ENCODE measurements at places on chromosomes 1 and 21. TPM values are rescaled to one million over a fixed set of nuclear protein-coding genes. Genes with fewer than 3 reads are reported as not detected.

Gene DYNLT5
- not detected for total RNA-seq

DNA sequence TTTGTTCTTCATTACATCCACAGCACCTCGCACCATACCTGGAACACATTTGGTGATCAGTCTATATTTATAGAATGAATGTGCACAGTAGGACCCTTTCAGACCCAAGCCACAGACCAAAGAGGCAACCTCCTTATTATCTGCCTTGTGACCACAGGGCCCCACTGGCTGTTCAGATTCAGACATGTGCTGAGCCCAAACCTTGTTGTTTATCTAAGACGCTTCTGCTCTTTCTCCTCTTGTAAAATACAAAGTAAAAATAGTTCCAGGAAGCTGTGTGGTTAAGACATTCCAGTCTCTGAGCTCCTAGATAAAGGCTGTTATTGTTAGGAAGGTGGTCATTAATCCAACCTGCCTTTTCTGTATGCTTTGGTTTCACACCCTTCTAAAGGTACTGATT is 3.6 kb upstream of the SCMH1 start:
- H3K36me3 ChIP-seq = no peaks in the 10 kb centered on the region
- no peak overlapping the region for H3K27ac ChIP-seq
- peaks cover 10% of the 10 kb centered on the region for H3K27me3 ChIP-seq
- no peak overlapping the region for H3K4me3 ChIP-seq
- peaks cover 25% of the 10 kb centered on the region for H3K4me1 ChIP-seq

DNA sequence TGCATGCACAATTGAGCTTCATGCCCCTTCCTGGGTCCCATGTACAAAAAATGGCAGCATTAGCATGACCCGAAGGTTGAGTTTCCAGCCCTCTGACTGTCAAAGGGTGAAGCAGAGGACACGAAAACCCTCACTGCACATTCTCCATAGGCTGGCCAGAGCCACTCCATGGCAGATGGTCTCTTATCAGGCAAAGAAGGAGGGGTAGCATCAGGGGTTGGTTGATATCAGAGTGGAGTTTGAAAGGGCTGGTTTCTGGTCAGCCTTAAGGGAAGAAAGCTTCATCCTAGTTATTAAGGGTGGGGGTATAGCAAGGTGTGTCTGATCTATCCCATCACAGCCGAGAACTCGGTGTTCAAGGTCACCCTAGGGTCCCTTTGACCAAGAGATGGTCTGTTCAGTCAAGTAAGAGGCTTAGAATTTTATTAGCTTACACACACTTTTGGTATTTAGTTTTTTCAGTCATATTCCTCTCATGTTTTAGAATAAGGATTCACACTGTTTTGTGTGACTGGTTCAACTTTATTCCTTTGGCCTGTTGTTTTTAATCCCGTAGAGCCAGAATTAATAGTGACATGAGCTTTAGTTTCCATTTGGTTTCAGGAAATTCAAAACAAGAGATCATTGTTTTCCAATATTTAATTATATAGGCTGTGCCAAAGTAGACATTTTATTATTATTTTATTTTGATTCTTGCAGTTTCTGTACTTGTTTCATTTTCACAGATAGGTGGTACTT is 199.9 kb upstream of the FMN2 start:
- DNase-seq = no peak
- peaks cover 13% of the 10 kb centered on the region for H3K27me3 ChIP-seq
- H3K4me3 ChIP-seq = no peak overlapping the region
- no peaks in the 10 kb centered on the region for H3K36me3 ChIP-seq
- H3K4me1 ChIP-seq = peaks cover 9% of the 10 kb centered on the region

DNA sequence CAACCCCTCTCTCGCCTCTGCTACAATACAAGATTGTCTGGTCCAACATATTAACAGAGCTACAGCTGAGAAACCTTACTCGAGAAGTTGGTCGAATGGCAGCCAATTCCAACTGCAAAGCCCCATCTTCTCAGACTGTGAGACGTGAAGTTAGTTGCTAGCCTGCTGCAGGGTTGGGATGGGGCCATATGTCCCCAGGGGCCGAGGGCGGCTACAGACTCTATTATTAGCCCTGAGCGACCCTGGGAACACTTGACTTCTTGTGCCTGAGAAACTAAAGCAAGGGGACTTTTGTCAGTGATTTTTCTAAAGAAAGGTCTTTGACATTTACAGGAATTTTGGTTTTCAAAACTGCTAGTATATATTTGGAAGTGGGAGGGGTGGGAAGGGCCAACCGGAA is 13.7 kb downstream of the NCF2 start:
- DNase-seq = no peak
- no peaks in the 10 kb centered on the region for H3K27me3 ChIP-seq
- H3K4me1 ChIP-seq = peaks cover 20% of the 10 kb centered on the region
- peaks cover 1% of the 10 kb centered on the region for H3K36me3 ChIP-seq
- no peak overlapping the region for H3K27ac ChIP-seq

DNA sequence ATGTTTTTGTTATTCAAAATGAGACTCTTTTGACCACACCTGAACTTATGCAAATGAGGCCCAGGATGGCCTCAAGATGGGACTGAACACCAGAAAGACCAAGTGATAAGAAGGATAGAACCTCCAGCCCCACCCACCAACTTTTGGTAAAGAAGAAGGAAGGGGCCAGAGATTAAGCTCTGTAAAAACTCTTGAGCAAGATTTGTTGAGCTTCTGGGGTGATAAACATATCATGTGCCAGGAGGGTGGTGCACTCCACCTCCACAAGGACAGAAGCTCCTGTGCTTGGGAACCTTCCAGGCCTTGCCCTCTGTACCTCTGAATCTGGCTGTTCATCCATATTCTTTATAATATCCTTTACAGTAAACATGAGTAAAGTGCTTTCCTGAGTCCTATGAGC is 5.3 kb downstream of the RSPH1 start:
- H3K4me3 ChIP-seq = no peak overlapping the region
- peaks cover 5% of the 10 kb centered on the region for H3K4me1 ChIP-seq
- no peaks in the 10 kb centered on the region for H3K36me3 ChIP-seq
- no peak for DNase-seq
- H3K27ac ChIP-seq = no peak overlapping the region
- H3K27me3 ChIP-seq = peaks cover 52% of the 10 kb centered on the region

- H3K27ac ChIP-seq = no peak overlapping the region
- no peaks in the 10 kb centered on the region for H3K4me1 ChIP-seq
- no peak for DNase-seq
- H3K4me3 ChIP-seq = no peak overlapping the region
Observed at GRCh38 chr1:238484121-238484520, 593.4 kb upstream of the ZP4 start.

DNA sequence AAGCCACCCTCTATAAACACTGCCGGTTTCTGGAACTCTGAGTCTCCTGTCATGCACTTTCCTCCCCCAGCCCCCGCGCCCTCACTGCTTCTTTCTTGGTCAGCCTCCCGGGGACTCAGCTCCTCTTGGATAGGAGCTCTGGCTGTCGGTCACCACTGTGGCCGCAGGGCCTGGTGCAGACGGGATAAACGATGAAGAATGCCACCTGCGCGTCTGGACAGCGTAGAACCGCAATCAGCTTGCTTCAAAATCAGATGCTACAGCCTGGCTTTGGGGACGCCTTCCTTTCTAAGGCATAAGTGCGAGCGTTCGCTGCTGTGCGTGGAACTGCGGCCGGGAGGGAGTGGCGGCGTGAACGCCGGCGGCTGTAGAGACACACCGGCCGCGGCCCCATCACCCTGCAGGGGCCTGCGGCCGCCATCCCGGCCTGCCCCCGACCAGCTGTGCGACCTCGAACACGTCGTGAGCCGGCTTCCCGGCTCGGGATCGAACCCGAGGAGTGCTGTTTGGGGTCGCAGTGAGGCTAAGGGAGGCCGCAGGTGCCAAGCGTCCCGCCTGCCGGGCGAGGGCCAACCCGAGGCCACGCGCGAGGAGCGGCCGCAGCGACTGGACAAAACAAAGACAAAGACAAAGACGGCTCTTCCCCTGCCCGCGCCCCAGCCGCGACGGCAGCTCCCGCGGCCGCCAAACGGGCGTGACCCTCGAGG is 688 bp downstream of the PTTG1IP start:
- peak overlapping the region; percentile 49 for H3K27ac ChIP-seq
- DNase-seq = peak; percentile 51
- no peaks in the 10 kb centered on the region for H3K36me3 ChIP-seq
- H3K27me3 ChIP-seq = no peaks in the 10 kb centered on the region
- H3K4me3 ChIP-seq = peak overlapping the region; percentile 86
- H3K4me1 ChIP-seq = peaks cover 49% of the 10 kb centered on the region

DNA sequence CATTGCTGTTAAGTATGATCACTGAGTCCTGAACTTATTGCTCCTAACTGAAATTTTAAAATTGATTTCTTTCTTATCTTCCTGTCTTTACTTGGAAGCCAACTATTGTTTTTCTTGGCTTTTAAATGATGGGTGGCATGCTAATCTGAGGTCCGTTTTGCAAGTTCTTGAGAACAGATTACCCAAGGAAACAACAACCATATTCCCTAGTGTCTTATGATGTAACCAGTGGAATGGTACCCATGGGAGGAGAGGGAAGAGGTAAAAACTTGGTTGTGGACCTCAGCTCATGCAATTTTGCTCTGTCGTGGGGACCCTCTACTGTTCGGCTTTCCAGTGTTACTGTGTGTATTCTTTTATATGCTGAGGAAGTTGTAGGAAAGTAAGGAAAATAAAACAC is 454.8 kb upstream of the ADAMTS5 start:
- no peak for DNase-seq
- no peaks in the 10 kb centered on the region for H3K36me3 ChIP-seq
- no peak overlapping the region for H3K4me3 ChIP-seq
- no peaks in the 10 kb centered on the region for H3K4me1 ChIP-seq
- no peak overlapping the region for H3K27ac ChIP-seq
- no peaks in the 10 kb centered on the region for H3K27me3 ChIP-seq

DNA sequence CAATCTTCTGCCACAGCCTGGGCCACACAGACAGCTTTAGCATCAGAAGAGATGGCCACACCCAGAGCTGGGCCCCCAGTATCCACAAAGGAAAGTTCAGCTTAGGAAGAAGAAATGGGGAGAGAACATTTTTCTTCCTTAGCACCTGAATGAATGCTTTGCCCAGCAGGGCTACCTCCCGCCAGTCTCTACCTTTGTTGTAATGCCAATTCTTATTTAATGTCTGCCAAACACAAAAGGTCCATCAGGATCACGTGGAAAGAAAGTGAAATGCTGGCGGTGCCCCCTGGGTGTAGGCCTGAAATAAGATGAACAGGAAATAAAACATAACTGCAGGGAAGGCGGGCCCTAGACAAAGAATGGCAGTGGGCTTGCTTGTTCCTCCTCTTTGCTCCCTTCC is 125.6 kb downstream of the CACNA1E start:
- H3K4me3 ChIP-seq = no peak overlapping the region
- peaks cover 3% of the 10 kb centered on the region for H3K27me3 ChIP-seq
- no peak for DNase-seq
- H3K36me3 ChIP-seq = no peaks in the 10 kb centered on the region

- no peak overlapping the region for H3K27ac ChIP-seq
- H3K27me3 ChIP-seq = peaks cover 4% of the 10 kb centered on the region
- H3K36me3 ChIP-seq = no peaks in the 10 kb centered on the region
- DNase-seq = no peak
Observed at GRCh38 chr1:201696217-201696761, 132.7 kb upstream of the IPO9 start.

DNA sequence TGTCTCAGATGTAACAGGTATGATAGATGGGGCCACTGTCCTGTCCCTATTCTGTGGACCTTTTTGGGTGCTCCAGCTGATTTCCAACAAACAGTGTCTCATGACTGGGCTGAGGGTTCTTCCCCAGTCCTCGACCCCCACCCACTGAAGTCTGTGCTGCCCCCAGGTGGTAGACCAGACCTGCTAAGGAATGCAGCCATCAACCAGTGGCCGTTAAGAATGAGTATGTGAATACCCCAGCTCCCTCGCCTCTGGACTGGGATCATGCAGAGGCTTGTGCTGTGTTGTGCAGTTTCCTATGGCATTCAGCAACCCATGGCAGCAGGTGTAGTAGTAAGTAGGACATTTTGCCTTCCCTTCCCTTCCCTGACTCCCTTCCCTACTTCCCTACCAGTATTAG is 183.1 kb upstream of the KAZN start:
- no peak overlapping the region for H3K4me3 ChIP-seq
- no peaks in the 10 kb centered on the region for H3K36me3 ChIP-seq
- no peaks in the 10 kb centered on the region for H3K27me3 ChIP-seq
- DNase-seq = no peak

Gene TAF1A
- total RNA-seq = 11.8 TPM

DNA sequence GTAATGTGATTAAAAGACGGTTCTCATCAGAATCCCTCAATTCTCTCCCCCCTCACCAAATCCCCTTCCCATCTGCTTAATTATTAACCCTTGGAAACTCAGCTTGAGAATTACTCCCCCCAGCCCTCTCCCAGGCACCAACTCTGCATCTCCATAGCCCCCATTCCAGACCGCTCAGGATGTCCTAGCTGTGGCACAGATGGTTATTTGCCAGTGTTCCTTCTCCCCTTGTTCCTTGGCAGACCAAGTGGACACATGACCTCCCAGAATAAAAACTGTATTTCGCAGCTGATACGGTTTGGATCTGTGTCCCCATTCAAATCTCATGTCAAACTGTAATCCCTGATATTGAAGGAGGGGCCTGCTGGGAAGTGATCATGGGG is 14.6 kb downstream of the HENMT1 start:
- peak overlapping the region; percentile 100 for H3K27ac ChIP-seq
- H3K4me3 ChIP-seq = peak overlapping the region; percentile 77
- H3K27me3 ChIP-seq = no peaks in the 10 kb centered on the region
- peaks cover 63% of the 10 kb centered on the region for H3K4me1 ChIP-seq
- no peak for DNase-seq

DNA sequence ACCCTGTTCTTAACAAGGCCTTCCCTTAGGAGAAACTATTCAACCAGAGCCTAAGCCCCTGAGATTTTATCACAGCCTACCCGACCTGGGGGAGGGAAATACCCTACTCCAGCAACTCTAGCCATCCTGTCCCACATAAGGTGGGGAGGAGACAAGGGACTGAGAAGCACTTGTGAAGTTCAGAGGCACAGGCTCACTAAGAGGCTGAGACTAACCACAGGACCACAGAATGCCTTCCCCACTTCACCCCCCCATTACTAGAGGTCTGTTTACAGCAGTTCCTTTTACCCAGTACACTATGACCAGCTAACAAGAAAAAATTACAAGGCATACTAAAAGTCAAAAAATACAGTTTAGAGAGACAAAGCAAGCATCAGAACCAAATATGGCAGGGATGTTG is 86.8 kb downstream of the TEX35 start:
- H3K36me3 ChIP-seq = no peaks in the 10 kb centered on the region
- no peak for DNase-seq
- H3K27ac ChIP-seq = no peak overlapping the region
- H3K4me3 ChIP-seq = no peak overlapping the region
- no peaks in the 10 kb centered on the region for H3K4me1 ChIP-seq

GRCh38 chr1:74731399-74732052 is 1.3 kb downstream of the CRYZ start:
- peaks cover 15% of the 10 kb centered on the region for H3K36me3 ChIP-seq

- no peaks in the 10 kb centered on the region for H3K4me1 ChIP-seq
- H3K36me3 ChIP-seq = peaks cover 4% of the 10 kb centered on the region
- H3K27ac ChIP-seq = no peak overlapping the region
- no peak for DNase-seq
- no peak overlapping the region for H3K4me3 ChIP-seq
Observed at GRCh38 chr1:1937061-1937460, 18.0 kb upstream of the TMEM52 start.

- no peaks in the 10 kb centered on the region for H3K36me3 ChIP-seq
- no peak overlapping the region for H3K27ac ChIP-seq
- no peak for DNase-seq
- H3K4me3 ChIP-seq = no peak overlapping the region
Observed at GRCh38 chr1:192949783-192950182, 109.4 kb downstream of the UCHL5 start.

Gene TRAF5
- 49.7 TPM for total RNA-seq

Gene LRRC39
- total RNA-seq = 0.82 TPM

Gene ESRRG
- not detected for total RNA-seq

Data from activated CD8-positive, alpha-beta memory T cell treated with anti-CD3 and anti-CD28 coated beads, Interleukin-2, amount 10 ng/mL, durations not matched to agents 7 days and 5 days (primary cell).